ENCODE measurements at places on chromosomes 12 and 14. TPM values are rescaled to one million over a fixed set of nuclear protein-coding genes. Genes with fewer than 3 reads are reported as not detected.

LRCOL1 gene
- total RNA-seq: not detected

CLEC6A gene
- not detected for total RNA-seq

SIX6 gene
- not detected for total RNA-seq

C12orf56 gene
- 0.14 TPM for total RNA-seq

HOXC6 gene
- 4.6 TPM for total RNA-seq

DLGAP5 gene
- total RNA-seq: 33.9 TPM

C14orf180 gene
- total RNA-seq: not detected

SLCO1B3 gene
- 14.3 TPM for total RNA-seq

CCDC197 gene
- total RNA-seq: not detected
